ENCODE measurements at places on chromosomes 1 and 21. TPM values are rescaled to one million over a fixed set of nuclear protein-coding genes. Genes with fewer than 3 reads are reported as not detected.

DNA sequence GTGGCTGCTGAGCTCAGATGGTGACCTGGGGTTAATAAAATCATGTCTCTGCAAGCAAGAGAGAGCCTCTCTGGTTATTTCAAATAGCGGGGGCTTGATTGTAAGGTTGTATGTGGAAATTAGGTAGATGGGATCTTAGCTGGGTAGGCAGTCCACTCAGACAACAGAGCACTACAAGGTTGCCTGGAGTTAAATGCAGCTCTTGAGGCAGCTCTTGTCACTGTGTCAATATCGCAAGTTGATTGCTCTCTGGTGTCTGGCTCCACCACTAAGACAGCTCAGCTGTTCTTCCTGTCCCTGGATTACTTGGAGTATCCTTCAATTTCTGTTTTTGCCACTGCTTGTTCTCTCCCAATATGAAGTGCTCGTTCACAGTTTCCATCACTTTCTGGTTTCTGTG lies 93.8 kb downstream of the C21orf91 start:
- no peak for DNase-seq

- DNase-seq = no peak
Observed at GRCh38 chr1:110235834-110236682, 25.9 kb downstream of the KCNC4 start.

DNA sequence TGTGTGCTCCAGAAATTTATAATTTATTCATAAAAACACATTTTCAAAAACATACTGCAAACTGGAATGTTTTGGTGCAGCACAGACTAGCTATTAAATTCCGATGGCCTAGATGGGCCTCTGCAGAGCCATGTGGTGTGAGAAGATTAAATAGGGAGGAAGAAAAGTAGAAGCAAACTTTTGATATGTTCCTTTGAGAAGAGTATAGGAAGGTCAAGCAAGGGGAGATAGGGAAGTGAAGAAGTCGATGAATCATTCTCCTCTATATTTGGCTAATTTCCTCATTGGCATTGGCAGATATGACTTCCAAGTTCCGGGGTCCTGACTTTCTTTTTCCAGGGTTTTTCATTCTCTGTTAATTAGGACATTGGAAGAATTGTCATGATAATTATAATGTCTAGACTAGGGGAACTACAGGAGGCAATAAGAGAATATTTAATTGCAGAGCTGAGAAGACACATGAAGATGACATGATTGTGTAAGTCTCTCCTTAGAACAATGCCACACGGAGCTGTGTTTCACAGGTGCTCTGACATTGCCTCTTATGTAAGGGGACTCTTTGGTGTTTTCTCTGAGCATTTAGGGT lies 19.3 kb upstream of the ZNF326 start:
- DNase-seq = no peak

GLIS1 gene
- not detected for total RNA-seq

FCAMR gene
- total RNA-seq = not detected
